AG09309 (cell line): ENCODE measurements at places on chromosomes 16 and 17.

GRCh38 chr17:38873640-38874380, 4.0 kb downstream of the LASP1 start:
- DNase-seq = no peak

DNA sequence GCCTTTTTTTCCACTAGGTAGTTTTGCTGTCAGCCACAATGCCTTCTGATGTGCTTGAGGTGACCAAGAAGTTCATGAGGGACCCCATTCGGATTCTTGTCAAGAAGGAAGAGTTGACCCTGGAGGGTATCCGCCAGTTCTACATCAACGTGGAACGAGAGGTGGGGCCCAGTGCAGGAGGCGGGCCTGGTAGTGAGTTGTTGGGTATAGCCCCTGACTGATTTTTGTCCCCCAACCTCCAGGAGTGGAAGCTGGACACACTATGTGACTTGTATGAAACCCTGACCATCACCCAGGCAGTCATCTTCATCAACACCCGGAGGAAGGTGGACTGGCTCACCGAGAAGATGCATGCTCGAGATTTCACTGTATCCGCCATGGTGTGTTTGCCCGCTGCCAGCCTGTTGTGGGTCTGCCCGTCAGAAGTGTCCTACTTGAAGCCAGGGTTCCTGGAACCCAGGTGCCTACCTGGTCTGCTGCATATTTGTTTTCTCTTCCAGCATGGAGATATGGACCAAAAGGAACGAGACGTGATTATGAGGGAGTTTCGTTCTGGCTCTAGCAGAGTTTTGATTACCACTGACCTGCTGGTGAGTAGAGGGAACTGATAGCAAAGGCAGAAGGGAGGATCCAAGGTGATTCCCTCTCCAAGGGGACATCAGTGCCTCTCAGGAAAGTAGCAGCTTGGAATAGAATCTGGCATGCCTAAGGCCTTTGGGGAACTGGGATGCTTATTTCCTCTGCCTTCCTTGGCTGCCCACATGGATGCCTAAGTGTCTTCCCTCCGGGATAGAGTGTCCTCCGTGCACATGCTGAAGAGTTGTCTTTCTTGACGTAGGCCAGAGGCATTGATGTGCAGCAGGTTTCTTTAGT, 1.9 kb upstream of the CD68 start:
- DNase-seq = no peak

DNA sequence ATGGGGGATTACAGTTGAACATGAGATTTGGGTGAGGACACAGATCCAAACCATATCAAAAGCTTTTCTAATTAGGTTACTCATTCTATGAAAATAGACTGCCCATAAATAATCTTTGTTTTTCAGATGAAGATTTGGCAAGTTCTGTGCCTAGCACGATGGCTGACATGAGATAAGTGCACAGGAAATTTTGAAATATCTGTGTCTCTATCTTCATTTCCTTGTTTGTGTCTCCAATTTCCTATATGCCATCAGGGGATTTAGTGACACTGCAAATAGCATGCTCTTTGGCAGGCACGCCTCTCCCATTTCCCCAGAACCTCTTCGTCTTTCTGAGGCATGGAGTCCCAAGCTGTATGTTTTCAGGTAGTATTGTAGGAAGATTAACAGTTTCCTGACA, 544.6 kb downstream of the CDH13 start:
- DNase-seq = no peak

- no peak for DNase-seq
Measured at GRCh38 chr16:67873435-67874370, 851 bp downstream of the EDC4 start.

- no peak for DNase-seq
Measured at GRCh38 chr17:55654821-55655220, 67.8 kb downstream of the TMEM100 start.

DNA sequence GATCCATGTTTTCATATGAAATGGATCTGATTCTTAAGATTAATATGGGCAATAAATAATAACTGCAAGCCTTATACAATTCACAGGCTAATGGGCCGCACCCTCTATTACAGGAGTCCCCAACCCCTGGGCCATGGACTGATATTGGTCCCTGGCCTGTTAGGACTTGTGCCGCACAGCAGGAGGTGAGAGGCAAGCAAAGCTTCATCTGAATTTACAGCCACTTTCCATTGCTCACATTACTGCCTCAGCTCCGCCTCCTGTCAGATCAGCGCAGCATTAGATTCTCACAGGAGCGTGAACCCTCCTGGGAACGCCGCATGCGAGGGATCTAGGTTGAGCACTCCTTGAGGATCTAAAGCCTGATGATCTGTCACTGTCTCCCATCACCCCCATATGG, 26.8 kb downstream of the METTL16 start:
- DNase-seq = no peak

DNA sequence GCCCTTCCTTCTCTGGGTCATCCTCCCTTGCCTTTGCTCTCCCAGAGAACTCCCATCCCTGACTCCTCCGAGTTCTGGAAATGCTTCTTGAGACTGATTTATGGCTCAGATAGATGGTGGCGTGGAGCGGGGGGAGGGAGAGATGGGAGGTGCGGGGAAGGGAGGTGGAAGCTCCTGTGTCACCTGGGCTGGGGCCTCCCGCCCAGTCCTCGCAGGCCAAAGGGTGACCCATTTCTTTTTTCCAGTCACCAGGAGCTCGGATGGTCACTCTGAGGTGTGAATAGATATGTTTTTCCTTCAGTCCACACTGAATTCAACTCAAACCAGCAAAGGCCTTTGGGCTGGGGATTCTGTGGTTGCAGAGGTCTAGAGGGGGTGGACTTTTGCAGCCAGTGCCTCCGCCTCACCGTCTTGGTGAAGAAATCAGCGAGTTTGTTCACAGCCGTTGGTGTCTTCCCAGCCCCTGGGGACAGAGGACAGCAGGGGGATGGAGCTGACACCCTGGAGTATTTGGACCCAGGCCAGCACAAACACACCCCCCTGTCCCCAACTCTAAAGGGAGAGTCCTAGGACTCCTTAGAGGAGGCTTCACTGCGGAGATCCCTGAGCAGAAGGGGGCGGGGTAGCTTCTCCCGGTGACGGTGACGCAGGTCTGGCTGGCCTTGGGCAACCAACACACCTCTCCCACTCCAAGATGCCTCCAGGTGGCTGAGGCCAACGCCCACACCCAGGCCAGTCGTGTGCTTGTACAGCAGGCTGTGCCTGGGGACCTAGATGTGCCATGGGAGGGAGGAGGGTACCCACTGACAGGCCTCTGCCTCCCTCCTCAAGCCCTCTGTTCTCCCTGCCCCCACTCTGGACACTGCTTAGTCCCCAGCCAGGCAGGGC, 80.6 kb downstream of the AMFR start:
- no peak for DNase-seq

DNA sequence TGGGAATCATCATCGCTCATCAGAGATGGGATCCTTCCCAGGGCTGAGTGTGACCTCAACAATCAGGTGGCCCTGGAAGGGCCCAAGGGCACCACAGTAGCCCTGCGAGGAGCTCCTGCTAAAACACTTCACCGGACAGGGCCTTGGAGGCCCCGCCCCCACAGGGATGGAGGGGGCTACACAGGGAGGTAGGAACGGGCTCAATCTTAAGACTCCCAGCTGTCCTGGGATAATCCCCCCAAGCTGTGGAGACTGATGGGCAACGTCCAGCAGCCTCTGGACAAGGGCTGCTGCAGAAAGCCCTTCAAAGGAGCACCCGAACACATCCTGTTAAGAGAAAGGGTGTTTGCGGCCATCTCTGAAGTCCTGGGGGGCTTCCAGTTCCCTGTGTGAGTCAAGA, 60.4 kb downstream of the ZNF423 start:
- no peak for DNase-seq

DNA sequence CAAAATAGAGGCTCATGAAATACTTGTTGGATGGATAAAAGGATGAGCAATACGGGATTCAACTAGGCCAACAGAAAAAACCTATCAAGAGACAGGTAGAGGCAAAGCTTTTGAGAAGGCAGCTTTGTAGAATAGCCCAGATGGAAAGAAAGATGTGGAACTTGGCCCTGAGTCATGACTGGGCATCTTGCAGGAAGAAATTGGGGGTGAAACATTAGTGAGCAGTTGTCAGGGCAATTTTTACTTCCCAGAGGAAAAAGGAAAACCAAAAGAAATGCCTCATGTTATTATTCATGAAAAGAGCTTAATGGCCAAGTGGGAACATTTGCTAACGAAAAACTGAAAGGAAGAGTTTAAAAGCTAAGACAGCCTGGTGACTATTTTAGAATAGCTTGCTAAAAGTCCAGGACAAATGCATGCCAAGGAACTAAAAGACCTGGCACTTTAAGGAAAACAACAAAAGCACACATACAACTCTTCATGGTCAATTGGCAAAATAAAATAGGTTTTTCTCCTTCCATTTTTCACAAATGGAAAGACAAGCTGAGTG, 180.1 kb downstream of the HS3ST3A1 start:
- no peak for DNase-seq

DNA sequence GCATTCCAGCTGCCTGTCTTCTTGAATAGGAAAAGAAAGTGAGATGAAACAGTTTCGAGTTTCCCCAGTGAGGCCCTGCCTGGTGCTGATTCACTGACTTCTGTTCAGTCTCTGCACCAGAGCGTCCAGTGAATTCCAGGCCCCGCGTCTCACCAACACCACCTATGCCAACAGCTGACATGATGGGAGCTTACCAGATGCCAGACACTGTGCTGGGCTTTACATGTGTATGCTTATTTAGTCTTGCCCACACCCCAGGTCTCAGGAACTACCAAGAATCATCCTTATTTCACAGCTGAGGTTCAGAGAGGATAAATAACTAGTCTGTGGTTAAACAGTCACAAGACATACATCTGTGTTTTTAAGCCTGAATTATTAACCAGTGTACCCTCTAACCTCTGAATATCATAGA, 29.1 kb upstream of the IRX6 start:
- DNase-seq = peak; percentile 8

DNA sequence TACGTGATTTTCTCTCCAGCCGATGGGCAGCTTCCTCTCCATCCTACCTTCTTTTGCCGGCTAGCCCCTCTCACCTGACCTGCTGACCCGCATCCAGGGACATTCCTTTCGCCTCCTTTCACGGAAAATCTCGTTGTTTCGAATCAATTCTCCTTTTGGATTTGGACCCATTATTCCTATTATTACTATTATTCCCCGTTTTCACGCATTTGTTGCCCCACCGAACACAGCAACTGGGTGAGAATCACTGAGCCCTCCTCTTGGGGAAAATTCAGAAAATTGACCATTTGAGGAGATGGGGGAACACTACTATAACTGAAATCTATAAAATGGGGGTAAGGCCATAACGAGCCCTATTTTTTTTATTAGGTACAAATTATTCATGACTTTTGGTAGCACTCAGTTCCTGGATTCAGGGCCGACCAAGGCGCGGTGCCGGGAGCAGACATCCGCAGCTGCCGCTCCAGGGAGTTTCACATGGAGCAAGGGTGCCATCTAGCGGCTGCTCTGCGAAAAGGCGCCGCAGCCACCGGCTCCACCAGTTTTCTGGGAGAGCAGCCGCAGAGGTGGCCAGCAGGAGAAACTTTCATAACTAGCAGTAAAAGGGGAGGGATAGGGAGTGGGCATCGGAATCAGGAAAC, 3.3 kb upstream of the HOXB8 start:
- DNase-seq = peak; percentile 18

DNA sequence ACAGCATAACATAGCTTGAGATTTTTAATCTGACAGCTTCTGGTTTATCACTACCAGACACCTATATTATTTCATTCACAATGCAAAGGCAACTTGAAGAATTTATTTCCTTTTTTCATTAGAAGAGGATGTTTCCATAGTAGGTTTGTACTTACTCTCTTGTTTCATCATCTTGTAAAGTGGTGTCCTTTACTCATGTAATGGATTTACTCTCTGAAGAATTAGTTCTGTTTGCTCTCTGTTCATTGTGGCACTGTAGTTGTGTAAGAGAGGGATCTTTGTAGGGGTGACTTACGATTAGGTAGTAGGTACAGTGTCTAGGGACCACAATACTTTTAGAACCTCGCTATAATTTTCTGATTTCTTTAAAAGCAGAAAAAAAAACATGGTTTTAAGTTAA, 256.1 kb downstream of the BCAS3 start:
- no peak for DNase-seq

DNA sequence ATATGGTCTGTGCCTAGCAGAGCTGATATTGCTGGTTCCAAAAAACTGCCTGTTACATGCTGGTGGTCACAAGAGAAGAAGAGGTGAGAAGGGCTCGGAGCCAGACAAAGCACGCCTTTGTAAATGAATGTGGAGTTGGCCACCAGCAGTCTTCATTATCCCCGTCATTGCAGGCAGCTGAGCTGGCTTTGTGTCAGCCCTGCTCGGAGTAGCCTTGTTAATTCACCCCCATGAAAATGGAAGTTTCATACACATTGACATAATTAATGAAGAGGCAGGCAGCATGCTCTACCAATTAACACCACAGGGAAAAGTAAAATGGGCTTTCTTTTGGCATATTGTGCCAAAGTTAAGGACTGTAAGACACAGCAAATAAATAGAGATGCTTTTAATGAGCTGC, 113.7 kb upstream of the RBFOX1 start:
- DNase-seq = no peak

GRCh38 chr16:88530858-88531203, 39.4 kb upstream of the ZC3H18 start:
- DNase-seq = no peak

- DNase-seq = no peak
Measured at GRCh38 chr17:31294820-31295488, 2.1 kb downstream of the OMG start.

- no peak for DNase-seq
Measured at GRCh38 chr17:73822371-73822770, 178.1 kb upstream of the SDK2 start.

DNA sequence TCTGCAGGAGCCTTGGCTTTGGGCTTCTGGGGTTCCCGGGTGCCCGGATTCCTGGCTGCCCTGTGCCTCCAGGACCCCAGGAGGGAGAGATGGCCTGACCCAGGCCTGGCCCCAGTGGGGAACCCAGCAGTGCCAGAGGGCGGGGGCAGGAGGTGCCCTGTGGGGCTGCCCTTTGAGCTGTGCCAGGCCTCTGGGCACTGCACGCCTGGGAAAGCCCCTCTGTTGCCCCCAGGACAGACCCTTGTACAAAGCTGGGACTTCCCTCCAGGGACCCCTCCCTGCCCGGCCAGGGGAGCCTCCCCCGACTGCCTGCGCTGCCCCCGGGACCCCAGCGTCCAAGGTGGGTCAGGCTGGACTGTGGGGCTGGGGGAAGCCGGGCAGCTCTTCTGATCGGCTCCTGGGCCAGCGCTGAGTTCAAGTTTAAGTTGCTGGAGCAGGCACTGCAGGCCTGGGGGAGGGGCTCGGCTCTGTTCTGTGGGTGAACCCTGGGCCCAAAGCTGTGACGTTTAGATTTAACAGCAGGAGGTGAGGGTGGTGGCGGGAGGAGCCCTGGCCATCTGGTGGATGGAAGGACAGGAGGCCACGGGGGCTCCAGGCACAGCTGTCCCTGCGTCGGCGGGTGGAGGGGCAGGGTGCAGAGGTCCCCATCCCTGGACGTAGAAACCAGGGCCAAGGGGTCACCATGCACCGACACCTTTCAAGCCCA, 27.6 kb upstream of the C1QTNF8 start:
- DNase-seq = no peak
